ENCODE measurements at places on chromosomes 2 and 18.

- DNase-seq = no peak
Observed at GRCh38 chr2:72722492-72723070, 103.3 kb downstream of the EXOC6B start.

- no peak for DNase-seq
Observed at GRCh38 chr2:86143307-86143706, 37.3 kb downstream of the PTCD3 start.

GRCh38 chr2:15427987-15428386, 133.1 kb downstream of the NBAS start:
- DNase-seq = peak; percentile 16

DNA sequence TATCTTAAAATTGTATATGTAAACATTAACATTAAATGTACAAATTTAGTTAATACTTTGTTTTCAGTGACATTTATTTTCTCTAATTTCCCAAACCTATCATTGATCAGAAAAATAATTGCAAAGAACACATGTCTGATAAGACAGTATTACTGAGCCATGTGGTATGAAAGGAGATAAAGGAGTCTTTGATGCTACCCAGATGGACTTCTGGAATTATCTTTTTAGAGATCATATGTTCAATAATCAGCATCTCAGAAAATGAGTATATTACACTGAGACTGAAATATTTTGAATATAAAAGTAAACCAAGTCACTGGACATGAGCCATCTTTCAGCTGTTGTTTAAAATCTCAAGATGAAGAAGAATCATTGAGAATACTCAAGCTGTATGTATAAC, 153.3 kb downstream of the PHLPP1 start:
- no peak for DNase-seq

DNA sequence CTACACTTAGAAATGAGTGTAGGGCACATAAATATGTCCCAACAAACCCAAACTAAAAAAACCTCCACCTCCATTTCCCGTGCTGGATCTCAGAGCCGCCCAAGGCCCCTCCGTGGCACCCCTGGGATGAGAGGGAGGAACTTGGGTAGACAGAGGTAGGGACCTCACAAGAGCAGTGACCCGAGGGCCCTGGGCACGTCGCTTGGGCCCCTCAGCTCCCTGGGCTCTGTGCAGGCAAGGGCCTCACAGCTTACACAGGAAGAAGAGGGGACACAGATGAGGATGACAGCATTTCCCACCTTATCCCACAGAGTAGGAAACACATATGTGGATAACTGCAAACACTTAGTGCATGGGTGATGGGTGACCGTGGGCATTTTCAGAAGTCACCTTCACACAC, 93.9 kb upstream of the TPO start:
- no peak for DNase-seq

DNA sequence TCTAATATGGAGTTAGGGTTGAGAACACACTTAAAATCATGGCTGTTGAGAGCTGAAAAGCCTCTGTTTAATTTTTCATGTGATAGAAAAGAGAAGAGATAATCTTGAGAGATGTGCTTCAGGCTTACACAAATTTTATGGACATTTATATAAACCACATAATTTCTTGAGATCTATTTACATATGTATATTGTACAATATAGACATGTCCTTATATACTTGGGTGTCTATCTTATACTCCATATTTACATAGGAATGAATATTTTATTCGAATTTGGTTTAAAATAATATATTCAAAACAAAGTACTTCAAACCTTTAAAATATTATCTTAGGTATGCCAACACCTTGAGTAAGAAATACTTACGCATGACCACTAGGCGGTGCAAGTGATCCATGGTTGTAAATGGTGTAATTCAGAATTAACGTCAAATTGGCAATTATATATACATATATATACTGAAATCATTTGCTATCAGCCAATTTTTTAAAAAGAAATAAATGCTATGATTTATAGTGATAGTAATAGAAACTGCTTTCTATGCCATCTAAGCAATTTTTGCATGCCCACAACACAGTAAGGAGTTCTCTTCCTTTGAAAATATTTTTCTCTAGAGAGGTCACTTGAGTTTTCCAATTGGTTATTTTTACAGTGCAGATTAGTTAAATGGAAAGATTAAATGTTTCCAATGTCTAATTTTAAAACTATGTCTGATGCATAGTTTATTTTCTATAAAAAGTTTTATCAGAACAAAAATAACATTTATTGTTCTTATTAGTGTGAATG, 37.6 kb upstream of the SPAG16 start:
- DNase-seq = no peak

DNA sequence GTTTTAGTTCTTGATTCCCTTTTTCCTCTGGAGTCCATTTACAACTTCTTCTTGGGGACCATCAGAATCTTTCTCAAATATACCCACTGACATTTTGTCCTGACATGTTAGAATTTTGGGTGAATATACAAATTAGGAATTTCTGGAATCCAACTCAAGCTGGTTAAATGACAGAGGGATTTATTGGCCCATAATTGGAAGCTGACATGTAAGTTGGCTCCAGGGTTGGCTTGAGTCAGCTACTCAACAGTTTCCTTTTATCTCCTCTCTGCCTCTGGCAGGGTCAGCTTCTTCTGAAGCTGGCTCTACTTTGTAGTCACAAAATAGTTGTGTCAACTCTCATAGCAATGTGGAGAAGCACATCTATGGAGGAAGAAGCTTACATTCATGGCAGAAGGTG, 36.6 kb upstream of the PPP1R1C start:
- DNase-seq = no peak

GRCh38 chr18:28974504-28974903, 797.6 kb upstream of the CDH2 start:
- no peak for DNase-seq

DNA sequence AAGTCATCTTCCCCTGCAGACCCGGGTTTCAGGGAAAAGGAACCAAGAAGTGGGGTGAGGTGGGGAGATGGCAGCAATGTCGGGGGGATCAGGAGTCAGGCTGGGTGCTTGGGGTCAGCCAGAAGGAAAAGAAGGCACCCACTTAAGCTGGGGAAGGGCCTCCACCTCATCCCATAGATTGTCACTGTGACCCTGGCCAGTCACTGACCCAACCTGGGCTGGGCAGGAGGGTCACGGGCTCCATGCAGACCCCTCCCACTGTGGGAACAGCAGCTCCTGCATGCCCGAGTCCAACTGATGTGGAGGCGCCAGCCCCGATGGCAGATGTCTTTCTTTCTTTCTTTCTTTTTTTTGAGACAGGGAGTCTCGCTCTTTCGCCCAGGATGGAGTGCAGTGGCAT, 53.6 kb upstream of the HAAO start:
- no peak for DNase-seq

GRCh38 chr2:10452956-10453904, 5.1 kb upstream of the ODC1 start:
- no peak for DNase-seq

DNA sequence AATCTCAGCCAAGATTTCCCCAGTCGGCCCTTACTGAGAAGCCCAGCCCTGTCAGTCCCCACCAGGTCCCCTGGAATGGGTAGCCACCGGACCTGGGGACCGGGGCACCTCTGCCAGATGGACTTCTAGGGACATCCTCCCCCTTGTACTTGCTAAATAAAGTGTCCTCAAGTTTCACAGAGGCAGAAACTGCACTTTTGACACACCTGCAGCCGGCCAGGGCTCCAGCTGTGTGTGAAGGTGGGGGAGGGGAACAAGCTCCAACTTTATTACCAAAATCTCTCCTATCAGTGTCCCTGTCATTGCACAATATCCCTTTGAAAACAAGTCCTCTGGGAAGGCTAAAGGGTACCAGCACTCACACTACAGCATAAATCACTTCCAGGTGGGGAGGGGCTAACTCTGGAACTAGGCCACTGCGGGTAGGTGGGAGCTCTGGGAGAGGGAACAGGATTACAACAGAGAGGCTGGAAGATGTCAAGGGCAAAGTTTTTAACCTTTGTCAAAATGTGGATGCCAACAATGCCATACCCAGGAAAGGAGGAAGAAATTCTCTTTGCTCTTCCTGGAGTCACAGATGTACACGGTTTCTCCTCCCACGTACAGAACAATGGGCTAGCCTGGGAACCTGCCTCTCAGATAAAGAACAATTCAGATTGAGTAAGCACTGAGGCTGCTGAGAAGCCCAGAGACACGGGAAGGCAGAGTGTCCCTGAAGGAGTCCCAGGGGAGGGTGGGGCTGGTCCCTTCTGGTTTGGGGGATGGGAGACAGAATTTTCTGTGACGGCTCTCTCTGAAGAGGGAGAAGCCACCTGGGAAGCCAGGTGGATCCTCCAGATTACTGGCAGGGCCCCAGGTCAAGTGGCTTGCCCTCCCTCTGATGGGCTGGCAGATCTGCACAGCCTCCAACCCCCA, 11.0 kb downstream of the SDC1 start:
- no peak for DNase-seq

DNA sequence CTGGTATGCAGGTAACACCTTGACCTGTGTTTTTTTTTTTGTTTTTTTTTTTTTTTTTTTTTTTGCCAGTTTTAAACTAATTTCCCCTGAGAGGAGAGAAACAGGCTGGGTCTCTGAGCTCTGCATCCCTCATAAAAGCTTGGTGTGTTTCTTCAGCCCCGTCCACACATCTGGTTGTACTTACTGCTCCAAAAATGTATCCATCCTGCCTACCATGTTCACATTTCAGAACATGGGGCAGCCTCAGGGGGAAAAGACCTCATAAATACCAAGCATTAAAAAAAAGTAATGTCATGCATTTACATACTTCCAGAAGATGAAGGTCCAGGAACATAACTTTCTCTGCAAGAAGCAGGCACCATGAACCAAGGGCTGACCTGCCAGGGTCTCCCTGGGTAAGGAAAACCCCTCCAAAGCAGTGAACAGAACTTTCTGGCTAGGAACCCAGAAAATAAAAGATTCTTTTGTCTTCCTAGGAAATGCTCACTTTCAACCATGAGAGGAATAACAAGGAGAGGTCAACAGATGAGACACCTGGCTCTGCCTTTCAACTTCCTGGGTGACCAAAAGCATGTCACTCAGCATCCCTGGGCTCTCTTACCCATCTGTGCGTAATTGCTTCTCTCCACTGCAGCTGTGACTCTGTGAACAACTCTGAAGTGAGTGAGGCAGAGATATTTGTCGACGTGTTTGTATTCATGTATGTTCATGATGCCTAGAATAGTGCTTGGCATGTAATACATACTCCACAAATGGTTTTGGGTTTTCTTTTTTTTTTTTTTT, 118.6 kb downstream of the MCFD2 start:
- no peak for DNase-seq

DNA sequence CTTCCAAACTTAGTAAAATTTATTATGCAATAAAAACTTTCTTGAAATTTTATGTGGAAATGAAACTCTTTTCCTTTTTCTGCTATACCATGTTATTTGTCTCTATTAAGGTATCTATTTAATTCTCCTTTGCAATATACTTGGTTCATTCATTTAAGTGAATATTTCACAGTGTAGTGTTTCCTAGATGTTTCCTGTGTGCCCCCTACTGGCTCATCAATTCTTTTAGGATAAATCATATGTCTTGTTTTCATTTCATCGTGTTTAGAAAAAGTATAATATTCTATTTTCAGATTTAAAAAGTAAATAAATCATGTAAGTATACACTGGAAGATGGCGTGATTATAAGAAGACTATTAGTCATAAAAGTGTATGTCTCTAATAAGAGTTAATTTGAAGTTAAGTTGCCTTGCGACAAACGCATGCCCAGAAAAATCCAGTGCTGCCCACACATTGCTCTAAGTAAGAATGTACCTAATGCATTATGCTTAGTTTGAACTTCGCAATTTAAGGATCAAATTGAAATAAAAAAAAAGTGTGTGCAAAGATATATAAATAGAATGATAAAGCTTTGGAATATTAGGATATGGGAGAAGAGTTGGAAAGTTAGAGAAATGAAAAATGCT, 525.4 kb downstream of the KCNJ3 start:
- no peak for DNase-seq

- no peak for DNase-seq
Observed at GRCh38 chr2:211351987-211352386, 795.6 kb downstream of the CPS1 start.

DNA sequence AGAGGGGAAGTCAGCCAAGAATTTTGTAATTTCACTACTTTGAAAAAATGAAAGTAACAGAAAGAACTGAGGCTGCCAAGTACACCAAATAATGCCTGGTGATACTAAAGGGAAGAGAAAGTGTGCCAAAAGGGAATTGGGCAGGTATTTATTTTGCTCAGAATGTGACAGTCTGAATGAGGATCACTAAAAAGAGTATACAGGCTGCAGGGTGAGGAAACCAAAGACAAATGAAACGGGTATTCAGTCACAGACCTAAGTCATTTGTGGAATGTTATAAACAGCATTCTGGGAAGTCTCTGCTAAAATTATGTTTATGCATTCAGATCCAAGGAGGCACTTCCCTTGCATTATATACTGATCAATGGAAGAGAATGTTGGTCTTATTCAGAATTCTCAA, 418.6 kb upstream of the SLC39A10 start:
- DNase-seq = no peak

DNA sequence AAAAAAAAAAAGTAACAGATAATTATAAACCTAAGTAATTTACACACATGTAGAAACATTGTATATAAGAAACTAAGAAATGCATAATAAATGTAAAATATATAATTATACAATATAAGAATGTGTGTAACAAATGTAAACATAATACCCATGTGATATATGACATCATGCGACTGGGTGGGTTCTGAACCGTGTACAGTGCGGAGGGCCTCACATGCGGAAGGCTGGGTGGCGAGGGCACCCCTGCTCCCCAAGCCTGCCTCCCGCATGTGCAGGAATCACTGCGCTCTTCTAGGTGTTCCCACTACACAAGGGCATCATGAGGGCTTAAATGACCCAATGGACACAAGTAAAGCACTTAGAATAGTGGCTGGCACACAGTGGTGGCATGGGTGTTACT, 2.0 kb downstream of the PTPN18 start:
- DNase-seq = no peak

DNA sequence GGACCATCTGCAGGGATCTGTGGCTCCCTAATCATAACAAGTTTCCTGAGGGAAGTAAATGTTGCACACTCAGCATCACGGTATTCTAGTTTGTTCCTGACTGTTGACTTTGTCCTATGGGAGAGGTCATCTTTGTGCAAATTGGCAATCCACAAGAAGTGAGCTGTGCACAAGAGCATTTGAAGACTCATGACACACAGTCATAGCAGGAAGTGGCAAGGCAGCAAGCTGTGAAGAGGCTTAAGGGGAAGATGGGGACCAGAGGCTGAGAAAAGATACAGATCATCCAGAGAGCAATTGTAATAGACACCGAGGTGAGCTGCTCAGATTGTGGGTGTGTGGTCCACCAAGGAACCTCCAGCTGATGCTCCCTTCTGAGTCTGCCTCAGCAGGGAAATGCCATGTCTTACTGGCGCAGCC, 2.7 kb downstream of the TNP1 start:
- DNase-seq = peak; percentile 8

GRCh38 chr2:152820048-152820447, 101.6 kb downstream of the ARL6IP6 start:
- DNase-seq = no peak

- peak; percentile 32 for DNase-seq
Observed at GRCh38 chr18:48982266-48982665, 31.5 kb upstream of the SMAD7 start.

Measured in Jurkat, Clone E6-1 (cell line).